ENCODE measurements at places on chromosomes 2 and 18.

DNA sequence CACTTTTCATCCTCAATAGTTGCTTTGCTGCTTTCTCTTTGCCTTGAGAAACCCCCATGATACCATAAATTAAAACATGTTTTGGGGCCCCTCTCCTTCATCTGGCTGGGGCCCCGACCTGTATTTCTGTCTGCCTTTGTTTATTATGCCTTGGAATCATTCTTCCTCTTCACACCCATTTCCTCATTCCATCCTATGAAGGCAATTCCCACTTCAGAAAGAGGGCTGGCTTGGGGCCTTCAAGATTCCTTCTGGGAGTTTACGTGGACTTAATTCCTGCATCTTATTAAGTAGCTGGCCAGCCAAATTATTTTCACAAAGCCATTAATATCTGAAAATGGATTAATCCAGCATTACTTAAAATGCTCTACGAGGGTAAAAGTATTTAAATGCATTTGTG lies 6.8 kb upstream of the LRRTM1 start:
- no peak for DNase-seq

- DNase-seq: peak; percentile 45
These were observed 565.2 kb upstream of the NRXN1 start for GRCh38 chr2:51597086-51597485.

DNA sequence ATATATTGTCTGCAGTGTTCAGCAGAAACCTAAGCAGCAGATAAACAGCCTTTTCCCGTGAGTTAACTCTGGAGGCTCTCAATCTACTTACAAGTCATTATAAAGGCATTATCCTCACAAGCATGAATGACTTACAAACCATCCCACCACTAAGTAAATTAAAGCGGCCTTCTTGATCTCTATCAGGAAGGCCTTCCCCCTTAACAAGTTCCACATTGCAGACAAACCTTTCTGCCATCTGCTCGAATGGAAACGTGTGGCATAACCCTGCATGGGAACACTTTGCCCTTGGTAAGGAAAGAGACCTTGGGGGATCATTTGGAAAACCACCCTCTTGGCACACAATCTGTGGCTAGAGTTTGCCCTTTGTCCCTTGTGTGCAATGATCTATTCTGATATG lies 199.5 kb downstream of the OSR1 start:
- peak; percentile 72 for DNase-seq

- no peak for DNase-seq
These were observed 210.4 kb upstream of the BOD1L2 start for GRCh38 chr18:56936457-56936856.

DNA sequence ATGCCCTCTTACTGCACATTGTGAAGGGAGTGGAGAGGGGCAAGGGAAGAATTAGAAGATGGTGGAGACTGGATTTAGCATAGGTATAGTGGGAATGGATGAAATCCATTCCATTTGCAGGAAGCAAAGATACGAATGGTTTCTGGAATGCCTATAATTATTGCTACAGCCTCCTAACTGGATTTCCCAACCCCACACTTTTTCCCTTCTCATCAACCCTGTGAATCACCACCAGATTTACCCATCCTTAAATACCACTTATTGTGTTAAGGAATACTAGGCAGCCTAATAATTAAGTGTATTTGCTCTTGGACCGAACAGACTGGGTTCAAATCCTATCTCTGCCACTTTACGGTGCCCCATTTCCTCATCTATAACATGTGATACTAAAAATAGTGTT lies 39.3 kb upstream of the CREB1 start:
- no peak for DNase-seq

DNA sequence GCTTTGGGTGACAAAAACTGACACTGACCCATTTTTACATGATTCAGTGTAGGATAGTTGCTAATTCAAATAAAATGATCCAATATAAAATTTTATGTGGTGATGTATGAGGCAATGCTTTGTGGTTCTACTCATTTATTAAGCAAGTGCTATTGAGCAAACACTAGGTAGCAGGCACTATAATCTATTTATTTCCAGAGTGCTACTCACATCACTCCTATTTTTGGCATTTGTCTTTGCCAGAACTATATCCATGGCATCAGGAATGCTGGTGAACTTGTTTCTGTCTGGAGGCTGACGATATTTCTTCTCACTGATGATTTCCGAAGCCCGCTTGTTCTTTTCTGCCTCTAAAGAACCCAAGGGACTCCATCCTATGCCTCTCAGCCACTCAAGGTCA lies 84.3 kb downstream of the NEB start:
- DNase-seq: no peak

GRCh38 chr18:32122039-32122438 lies 30.4 kb downstream of the RNF138 start:
- DNase-seq: no peak

DNA sequence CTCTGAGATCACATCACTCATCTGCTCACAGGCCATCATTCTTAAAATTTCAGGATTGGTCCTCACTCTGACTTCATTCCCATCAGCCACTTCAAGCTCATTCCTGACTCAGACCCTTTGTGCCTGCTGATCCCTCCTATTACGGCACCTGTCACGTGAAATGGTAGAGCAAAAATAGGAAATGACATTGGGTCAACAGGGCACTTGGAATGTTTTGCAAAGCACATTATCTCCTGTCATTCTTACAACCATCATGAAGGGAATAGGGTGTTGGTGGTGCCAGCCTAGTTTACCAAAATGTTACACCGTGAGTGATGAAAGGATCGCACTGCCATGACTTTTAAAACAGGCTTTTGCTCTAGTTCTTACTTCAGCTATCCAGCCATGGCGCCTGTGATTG lies 61.1 kb downstream of the EIF5B start:
- DNase-seq: no peak

DNA sequence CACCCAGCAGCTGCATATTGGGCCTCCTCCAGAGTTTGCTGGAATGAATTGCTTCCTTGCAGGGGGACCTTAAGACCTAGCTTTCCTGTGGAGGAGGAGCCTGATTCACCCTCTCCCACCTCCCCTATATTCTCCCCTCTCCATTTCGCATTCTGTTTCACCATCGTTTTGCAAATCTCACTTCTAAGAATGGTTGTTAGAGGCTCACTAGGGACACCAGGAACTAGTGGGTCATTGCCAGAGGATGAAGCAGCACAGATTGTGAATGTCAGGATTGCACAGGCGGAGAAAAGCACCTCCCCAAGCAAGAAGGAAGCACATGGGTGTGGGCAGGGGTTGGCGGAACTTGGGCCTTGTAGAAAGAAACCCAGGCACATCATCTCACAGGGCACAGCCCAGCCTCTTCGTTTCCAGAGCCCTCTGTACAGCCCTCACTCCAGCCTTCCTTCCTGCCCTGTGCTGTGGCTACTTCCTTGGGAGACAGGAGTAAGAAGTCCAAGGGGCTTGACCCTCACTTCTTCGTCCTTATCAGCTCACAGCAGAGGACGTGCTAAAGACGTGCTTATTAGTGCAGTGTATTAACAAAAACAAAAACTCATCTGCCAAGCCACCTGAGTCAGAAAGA lies 63.4 kb downstream of the TACR1 start:
- DNase-seq: no peak

- DNase-seq: no peak
These were observed 442.2 kb upstream of the SETBP1 start for GRCh38 chr18:44238454-44238853.

DNA sequence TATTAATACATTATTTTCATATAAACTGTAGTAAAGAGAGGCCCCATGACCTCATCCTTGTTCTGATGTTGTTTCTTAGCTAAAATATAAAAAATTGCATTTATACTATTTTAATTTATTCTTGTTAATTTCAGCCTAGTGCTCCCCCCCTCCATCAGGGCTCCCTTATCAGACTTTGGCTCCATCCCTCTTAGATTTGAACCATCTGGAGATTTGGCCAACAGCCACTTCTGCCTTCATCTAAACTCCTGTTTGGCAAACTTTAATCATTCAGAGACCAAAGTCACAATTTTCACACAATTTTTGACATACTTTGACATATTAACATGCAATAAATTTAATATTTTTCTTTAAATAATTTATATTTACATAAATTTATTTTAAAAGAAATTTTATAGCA lies 569.3 kb downstream of the TDRD15 start:
- no peak for DNase-seq

GRCh38 chr2:241904011-241904718 lies 34.6 kb downstream of the RTP5 start:
- no peak for DNase-seq

- DNase-seq: no peak
These were observed 57.6 kb upstream of the KLHL29 start for GRCh38 chr2:23327416-23327815.

DNA sequence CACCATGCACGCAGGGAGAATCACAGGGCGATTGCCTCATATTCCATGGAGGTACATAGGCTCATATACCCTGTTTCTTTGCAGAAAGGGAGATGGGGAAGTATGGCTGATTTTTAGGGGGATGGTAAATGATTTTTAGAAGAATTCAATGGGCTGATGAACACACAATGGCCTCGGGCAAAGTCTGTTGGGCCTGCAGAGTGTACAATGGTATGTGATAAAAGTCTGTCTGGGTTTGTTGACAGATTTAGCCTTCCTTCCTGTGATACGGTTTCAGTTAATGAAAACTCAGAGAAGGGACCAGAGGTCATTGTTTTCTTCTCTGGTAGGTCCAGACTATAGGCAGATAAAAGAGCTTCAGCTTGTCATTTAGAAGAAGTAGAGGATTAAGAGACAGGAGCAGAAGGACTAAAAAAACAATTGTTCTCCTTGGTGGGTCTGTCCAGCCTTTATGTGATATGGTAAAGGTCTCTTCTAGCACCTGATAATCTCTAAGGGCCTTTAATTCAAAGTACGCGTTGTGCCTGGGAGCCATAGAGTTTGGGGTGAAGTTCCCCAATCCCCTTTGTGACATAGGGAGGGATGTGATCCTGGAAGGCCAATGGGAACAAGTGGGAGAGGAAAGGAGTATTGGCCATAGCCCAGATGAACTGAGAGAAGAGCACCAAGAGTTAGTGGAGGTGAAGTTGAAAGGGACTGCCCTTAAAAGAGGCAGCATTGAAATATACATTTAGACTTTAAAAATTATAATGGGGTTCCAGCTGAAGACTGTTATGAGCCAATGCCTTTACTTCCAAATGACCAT lies 107.5 kb upstream of the SERPINE2 start:
- DNase-seq: no peak

DNA sequence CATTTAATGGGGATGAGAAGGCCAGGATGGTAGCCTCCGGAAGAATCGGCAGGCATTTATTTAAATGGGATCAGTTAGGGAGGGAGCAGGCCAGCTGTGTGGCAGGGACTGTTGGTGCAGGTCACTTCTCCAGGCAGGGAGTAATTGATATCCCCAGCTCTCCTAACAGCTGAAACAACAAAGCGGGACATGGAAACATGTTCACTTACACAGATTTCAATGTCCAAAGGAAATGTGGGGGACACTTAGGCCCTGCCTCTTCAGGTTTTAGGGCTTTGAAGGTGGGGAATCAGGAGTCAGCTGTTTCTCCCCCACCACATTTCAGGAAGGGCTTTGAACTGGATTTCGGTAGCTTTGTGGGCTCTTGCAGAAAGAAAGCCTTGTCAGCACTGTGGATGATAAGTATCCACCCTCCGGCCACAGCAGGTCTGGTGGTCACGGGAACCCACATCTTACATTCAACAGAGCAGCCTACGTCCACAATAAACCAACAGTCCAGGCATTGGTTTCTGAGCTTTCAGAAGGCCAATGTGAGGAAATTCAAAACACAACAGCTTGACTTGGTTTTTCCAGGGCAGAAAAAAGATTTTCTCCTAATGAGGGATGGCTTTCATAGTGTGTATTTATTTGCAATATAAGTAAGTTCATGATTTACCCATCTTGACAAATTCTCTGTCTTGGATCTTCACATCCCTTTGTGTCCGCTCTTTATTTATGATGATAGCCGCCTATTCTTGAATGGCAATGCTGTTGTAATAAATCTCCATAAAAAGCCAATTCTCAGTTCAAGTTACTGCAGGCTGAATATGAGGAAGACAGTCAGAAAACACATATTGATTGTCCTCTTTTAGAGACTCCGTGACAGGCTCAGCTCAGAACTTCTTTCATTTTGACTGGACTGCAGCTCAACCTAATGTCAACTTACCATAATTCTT lies 96.6 kb upstream of the NRP2 start:
- DNase-seq: no peak

DNA sequence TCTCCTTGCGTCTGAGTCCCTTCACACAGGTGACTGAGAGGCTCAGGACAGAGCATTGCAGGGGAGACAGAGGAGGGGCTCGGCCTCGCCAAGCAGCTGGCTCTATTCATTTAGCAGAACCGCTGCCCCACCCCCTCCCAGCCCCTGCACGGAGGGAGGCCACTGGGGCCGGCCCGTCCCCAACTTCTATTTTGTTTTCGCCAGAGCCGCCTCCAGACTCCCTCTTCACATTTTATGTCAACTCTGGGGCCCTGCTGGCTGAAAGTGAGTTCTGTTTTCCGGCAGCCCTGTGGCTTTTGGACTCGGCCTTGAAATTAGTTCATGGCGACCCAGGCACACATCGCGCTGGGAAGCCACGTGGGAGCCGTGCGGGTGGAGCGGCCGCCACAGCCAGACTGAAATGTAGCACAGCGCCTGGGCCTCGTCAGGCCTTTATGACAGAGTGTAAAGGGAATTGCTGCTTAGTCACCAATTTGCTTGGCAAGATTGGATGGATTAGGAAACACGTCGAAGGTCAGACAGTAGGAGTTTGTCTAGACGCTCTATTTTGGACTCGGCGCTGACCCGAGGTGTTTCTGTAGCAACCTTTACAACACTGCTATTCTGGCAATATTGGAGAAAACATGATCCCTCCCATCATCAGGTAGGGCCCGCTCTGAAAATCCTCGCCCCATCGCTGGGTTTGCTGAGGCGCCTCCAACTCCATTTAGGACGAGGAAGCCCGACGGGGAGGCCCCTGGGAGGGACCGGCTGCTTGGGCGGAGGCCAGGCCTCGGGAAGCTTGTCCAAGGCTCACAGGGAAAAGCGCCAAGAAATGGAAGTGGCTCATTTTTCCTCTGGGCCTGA lies 90.7 kb upstream of the CTDP1 start:
- DNase-seq: no peak

DNA sequence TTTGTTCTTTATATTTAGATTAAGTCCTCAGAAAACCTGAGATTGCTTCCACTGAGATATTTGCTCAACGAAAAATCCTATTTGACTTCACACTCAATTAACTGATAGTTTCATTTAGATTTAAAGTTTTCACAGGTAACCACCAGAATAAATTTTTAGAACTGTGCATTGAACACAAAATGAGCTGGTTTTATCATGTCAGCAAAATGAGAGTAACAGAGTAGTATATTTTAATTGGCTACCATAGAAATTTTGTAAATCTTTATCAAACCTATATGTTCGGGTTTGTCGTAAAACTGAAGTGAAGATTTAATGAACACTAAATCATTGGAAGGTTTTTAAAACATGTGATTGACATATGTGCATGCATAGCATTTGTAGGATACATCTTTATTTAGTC lies 32.7 kb upstream of the MFF start:
- no peak for DNase-seq

GRCh38 chr18:31500051-31500688 lies 2.2 kb downstream of the DSG2 start:
- no peak for DNase-seq

DNA sequence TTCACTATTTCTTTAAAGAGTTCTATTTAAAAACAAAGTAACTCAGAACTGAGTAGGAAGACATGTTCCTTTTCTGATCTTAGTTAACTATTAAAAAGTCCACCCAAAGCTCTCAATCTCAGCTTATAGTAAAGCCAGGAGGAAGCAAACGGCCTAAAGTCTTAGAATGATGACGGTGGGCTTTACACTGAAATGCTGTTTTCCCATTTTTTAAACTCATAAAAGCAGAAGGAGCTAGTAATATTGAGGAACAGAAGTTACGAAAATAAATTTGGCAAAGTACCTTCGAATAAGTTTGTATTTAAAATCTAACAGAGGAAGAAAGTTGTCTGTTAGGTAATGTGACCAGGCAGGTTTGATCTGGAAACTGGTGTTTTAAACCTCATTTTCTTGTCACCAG lies 111.1 kb downstream of the ZNF532 start:
- no peak for DNase-seq

Data from NCI-H524 (cell line).